ENCODE measurements at places on chromosomes 7 and 10. TPM values are rescaled to one million over a fixed set of nuclear protein-coding genes. Genes with fewer than 3 reads are reported as not detected.
A peak's percentile ranks its signal among the peaks of the same experiment; 100 is the strongest.

GRCh38 chr7:151743481-151743983, 133.4 kb downstream of the PRKAG2 start:
- DNase-seq, result peak; percentile 40

GRCh38 chr10:88347022-88347421, 236.1 kb downstream of the RNLS start:
- DNase-seq, result no peak

DNA sequence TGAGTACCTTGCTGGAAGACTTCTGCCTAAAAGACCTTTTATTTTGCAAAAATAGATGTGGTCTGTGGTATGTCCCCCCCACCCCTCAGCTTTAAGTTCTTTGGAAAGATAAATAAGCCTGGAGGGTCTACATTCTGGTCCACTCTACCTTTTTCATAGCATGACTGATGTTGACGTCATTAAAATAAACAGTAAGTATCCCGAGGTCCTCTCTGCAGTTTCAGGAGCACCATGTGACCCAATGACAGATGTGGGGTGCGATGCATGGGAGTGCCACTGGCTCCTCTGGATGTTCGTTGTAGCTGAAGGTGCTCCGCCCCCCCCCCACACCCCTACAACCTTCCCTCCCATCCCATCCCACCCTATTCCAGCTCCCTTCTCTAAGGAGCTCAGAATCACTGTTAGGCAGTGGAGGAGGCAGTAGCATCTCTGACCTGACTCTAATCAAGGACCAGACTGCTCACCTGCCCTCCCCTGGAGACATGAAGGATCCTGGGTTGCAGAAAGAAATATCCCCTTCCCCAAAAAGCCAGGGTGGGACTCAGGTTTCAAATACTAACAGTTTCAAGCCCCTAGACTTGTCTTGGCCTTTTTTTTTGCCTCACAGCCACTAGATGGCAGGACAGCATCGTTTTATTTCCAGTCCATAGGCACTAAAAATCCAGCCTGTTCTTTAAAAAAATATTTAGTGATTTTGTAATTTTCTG, 25.1 kb downstream of the CASP7 start:
- DNase-seq, result peak; percentile 40

- no peak for DNase-seq
Observed at GRCh38 chr7:117728890-117729624, 144.2 kb downstream of the CTTNBP2 start.

- no peak for DNase-seq
Observed at GRCh38 chr10:58179238-58179637, 88.5 kb downstream of the IPMK start.

GRCh38 chr10:117830205-117830604, 216.5 kb downstream of the RAB11FIP2 start:
- DNase-seq, result no peak

DNA sequence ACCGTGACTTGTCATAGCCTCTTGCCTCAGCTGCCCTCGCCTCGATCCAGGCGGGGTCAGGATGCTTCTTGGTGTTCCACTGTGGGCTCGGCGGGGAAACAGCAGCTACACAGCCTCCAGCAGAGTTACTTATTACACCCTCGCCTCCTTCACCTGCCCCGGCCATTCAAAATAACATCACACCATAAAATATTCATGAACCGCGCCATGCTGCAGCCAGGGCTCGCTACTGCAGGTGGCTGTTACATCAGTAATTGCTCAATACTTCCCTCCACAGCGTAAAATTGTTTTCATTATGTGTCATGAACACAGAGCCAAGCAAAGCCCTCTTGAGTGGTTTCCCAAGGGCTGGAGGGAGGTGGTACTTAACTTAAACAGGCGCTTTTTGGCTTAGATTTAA, 241.5 kb upstream of the SP8 start:
- no peak for DNase-seq

DNA sequence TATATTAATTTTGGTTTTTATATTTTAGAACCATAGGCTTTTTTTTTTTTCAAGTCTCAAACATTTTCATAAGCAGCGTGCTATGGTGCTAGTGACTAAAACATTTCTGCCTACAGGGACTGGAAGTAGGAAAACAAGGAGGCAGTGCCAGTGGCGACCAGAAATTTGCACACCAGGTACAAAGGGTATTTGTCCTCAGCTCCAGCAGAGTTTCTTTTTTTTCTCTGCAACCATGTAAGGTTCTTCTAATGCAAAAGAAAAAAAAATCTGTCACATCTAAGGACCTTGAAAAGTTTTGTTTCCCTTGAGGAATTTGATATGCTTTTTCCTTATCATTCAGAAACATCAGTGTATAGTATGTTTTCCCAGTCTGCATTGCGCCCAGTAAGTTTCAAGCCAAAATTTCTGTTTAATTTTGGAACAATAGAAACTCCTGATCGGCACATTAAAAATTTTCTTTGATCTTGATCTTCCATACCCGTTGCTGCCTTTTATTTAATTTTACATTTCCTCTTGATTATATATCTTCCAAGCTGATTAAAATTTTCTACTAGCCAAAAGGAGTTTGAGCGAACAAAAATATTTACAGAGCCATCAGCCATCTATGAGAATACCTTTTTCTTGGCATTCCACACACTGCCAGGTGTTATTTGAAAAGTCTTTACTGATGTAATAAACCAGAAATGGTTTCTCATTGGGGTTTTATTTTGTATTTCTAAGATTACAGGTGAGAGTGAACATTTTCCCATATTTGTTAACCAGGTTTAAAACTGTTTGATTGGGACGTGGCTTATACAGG, 956 bp upstream of the KLHDC10 start:
- no peak for DNase-seq

- DNase-seq, result no peak
Observed at GRCh38 chr7:120407010-120407409, 134.0 kb downstream of the KCND2 start.

Gene FAM237B
- not detected for total RNA-seq

Gene ZNF248
- total RNA-seq, result not detected

Gene EBLN1
- not detected for total RNA-seq

Gene TMEM196
- 0.21 TPM for total RNA-seq

Gene OIT3
- total RNA-seq, result 0.10 TPM

Gene ASB10
- total RNA-seq, result not detected

Gene TFPI2
- 4.8 TPM for total RNA-seq

Gene INHBA
- 0.07 TPM for total RNA-seq

Gene MYOF
- 2.8 TPM for total RNA-seq
